ENCODE measurements at places on chromosomes 1 and 21. TPM values are rescaled to one million over a fixed set of nuclear protein-coding genes. Genes with fewer than 3 reads are reported as not detected.

EPHX1 gene
- polyA plus RNA-seq: 108 TPM

GUCA2B gene
- polyA plus RNA-seq: not detected

E2F2 gene
- polyA plus RNA-seq: 3.7 TPM

NUDT4B gene
- polyA plus RNA-seq: 1.7 TPM

DNASE2B gene
- 0.11 TPM for polyA plus RNA-seq

EDN2 gene
- 0.39 TPM for polyA plus RNA-seq

HES2 gene
- polyA plus RNA-seq: 0.10 TPM

ACTA1 gene
- polyA plus RNA-seq: 17.5 TPM

BRDT gene
- 0.39 TPM for polyA plus RNA-seq

DNAH14 gene
- polyA plus RNA-seq: 20.1 TPM

RGSL1 gene
- polyA plus RNA-seq: not detected

Data from right lung (tissue), 10 donors.